Transverse colon (tissue), 4 donors: ENCODE measurements at places on chromosomes 7 and 10.

- DNase-seq = no peak
These were observed 2.1 kb downstream of the MACC1 start for GRCh38 chr7:20214921-20215669.

DNA sequence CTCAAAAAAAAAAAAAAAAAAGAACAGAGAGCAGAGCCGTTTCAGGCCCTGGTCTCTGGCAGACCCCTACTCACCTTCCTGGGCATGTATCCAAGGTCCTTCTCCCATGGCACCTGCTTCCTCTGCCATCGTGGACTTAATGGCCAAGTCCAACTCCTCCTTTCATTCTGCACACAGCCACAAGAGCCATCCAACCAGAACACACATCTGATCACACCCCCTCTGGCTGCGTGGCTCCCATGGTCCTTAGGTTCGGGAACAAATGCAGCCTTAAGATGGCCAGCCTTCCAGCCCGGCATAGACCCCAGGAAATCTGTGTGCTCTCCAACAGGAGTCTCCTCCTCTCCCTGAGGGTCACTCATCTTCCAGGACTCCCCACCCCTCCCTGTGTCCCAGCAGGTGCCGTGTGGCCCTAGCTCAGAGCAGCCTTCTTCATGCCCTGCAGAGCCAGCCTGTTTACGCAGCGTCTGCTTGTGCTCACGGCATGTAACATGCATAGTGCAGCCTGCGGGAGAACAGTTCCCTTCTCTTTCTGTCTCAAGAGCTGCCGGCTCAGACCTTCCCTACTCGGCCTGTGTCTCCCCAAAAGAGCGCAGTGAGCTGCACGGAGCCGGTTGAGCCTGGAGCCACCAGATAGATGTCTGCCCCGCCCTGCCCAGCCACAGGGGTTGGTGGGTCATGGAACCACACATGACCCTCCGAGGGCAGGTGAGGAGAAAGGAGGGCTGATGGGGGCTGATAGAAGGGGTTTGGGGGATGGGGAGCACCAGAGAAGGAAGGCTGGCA, 157.3 kb downstream of the NRF1 start:
- no peak for DNase-seq

DNA sequence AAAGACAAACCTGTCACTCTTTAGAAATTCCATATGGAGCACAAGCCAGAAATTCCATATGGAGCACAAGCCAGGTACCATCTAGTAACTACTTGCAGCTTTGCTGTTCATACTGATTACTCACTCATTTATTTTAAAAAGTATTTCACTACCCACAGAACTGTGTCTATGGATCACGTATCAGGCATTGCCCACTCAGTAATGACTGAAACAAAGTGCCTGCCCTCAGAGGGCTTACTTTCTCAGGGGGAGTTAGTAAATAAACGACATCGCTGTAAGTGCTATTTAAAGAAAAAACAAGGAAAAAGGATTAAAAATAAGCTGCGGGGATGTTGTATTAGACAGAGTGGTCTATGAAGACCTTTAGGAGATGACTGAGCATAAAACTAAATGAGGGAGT, 170.9 kb downstream of the GALNT11 start:
- no peak for DNase-seq

DNA sequence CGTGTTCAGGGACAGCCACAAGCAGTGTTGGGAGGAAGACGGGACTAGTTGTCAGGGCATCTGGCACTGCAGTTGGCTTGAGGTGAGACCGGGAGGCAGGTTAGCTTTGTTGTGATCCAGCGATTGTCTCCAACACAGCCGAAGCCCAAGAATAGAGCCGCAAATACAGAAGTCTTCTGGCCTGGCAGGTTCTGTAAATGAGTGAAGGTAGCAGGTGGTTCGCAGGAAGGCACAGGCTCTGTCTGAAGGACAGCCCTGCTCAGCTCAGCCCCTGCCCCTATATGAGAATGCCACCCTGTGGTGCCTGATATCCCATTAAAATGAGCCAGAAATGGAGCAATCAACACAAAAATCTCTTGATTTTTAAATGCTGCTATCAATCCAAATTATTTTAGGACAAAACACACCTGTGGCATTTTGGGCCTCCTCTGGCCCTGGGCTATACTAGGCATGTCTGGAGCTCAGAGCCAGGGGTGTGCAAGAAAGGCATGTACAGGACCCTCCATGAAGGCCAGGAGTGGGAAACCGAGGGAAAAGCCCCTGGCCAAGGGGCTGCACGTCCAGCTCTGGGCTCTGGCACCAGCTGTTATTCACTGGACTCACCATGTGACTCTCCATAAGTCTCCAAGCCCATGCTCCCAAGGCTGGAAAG, 11.2 kb upstream of the C10orf71 start:
- no peak for DNase-seq

DNA sequence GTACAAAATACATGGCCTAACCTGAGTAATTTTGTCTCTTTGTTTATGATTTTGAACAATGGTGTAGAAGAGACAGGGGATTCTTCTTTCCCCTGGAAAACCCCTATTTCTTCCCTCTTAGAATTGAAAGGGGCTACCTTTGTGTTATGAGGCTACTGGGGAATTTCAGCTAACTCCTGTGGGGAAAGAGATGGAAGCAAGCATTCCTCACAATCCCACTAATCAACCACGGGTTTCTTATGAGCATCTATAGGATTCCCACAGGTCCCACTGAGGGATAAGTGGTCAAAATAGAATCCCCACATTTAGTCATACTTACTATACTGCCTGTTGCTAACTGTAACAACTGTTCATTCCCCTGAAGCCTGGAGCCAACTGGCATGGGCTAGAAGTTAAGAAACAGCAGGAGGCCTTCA, 32.2 kb upstream of the ITGB8 start:
- no peak for DNase-seq

GRCh38 chr10:122849900-122850605, 4.4 kb upstream of the CUZD1 start:
- no peak for DNase-seq

DNA sequence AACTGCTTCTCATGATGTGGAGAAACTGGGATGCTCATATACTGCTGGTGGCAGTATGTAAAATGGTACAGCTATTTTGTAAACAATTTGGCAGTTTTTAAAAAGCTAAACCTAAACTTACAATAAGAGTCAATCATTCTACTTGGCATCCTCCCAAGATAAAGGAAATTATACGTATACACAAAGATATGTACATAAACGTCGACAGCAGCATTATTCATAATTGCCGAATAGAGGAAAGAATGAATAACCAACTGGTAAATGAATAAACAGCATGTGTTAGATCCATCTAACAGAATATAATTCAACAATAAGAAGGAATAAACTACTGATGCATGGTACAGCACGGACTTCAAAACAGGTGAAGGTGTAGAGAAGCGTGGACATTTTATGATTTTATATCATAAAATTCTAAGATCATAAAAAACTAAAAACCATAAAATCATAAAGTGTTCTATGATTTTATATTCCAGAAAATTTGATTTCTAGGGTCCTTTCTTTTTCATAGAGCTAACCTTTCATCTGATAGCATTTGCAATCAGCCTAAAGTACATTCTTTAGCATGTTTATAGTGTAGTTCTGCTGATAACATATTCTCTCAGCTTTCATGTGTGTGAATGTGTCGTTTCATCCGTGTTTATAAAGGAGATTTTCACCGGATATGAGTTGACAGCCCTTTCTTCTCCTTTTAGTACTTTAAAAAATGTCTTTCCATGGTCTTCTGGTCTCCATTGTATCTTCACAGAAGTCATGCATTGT, 261.5 kb downstream of the DIP2C start:
- DNase-seq = no peak
